NCI-H1105 treated with DMSO at 0.1 percent for 48 hours (cell line): ENCODE measurements at places on chromosomes 5 and 9.

GRCh38 chr5:150122158-150122510 lies 33.5 kb downstream of the PDGFRB start:
- no peak for DNase-seq

DNA sequence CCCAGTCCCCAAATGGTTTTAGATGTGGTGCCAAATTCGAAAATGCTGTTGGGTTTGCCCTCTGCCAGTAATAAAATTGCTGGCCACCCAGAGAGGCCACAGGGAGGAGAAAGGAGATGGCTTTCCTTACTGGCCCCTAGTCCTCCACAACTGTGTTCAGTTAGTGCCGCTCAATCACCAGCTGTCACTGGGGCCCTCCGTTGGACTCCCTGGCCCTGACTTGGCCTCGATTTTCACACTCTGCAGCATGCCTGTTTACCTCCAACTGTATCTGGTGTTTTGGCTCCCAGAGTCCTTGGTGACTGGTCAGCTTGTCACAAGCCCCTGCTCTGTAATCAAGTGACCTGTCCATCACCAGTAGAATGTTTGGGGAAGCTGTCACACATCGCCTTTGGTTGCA lies 97.8 kb downstream of the PAPPA start:
- no peak for DNase-seq

DNA sequence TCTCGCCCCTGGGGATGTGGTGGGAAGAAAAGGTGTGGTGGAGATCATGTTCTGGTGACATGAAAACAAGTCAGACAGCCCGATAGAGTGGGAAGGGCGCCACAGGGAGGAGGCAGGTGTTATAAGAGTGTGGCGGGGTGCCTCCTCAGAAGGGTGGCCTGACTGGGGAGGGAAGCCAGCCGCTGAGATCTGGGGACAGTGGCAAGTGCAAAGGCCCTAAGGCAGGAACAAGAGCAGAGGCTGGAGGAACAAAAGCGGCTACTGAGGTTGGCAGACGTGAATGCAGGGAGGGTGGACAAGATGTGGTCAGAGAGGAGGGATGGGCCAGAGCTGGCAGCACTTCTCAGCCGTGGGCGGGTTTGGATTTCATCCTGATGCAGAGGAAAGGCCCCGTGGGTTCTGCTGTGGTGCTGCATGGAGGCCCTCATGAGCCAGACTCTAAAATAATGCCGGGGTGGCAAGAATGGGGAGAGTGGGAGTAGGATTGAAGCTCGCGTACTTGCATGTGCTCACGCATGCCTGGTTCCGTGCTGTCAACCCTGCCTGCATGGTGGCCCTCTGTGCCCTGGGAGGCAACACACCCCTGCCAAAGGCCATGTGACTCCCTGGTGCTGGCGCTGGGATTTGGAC lies 89.2 kb downstream of the MVB12B start:
- no peak for DNase-seq

DNA sequence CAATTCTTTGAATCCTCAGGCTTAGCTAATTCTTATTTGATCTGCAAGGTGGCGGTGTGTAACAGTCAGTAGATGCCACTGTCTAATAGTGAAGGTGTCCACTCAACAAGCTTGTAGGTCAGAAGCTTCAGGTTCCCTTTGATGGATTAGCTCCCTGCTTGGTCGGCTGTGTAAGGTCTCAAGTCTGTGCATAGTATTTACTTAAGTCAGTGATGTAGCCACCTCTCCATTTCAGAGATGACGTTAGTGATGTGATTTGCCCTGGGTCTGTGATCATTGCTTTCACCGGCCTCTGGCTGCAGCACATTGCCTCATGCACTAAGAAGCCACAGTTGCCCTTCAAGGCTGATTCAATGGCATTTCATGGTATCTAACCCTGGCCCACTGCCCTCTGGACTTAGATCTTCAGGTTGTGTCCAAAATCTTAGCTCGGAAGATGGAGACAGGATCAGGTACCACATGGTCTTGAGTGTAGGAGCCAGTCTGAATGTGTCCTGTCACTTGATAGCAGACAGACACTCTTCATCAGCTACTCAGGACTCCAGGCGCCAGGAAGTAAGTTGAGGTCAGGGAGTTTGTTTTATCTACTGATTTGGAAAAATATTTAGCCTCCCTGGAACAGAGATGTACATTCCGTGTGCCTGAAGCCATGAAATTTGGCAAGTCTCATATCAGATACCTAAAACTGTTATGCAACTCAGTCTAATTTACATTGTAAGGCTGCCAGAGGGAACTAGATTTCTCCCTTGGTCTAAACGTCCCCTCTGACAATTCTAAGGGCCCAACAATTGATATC lies 42.9 kb downstream of the SUB1 start:
- no peak for DNase-seq

DNA sequence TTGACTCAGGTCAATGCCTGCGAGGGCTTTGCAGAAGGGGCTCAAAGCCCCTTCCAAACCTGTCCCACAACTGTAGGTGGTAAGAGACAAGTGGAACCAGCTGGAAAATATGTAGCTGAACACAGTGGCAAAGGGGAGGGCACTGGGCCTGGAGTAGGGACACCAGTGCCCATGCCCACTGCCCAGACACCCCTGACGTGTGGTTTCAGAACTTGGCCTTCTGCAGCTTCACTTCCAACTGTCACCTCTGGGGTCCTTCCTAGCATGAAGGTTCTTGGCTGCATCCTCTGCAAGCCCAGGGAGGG lies 233.1 kb upstream of the IRX1 start:
- no peak for DNase-seq

DNA sequence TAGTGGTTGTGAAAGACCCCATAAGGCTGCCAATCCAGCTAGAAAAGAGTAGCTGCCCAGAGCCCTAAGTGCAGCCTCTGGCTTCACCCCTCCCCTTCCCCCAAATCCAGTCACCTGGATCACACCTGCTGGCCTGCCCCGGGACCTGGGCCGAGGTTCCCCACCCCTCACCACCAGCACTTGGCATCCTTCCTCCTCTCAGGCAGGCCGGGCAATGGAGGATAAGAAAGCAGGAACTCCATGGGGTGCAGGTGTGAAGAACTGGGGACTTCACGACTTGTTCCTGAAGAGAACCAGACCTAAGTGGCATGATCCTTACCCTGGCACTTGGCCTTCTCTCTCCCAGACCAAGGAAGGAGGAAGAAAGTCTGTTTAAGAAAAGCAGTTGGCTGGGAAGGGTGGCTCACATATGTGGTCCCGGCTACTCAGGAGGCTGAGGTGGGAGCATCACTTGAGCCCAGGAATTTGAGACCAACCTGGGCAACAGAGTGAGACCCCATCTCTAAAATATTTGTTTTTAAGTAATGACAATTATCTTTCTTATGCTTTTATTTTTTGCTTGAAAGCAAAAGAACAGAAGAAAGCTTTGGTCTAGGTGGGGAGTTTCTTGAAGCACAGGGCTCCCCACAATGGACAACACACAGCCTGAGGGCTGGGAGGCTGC lies 131.1 kb downstream of the PAX5 start:
- no peak for DNase-seq

GRCh38 chr5:56664025-56664424 lies 151.3 kb upstream of the MAP3K1 start:
- no peak for DNase-seq

DNA sequence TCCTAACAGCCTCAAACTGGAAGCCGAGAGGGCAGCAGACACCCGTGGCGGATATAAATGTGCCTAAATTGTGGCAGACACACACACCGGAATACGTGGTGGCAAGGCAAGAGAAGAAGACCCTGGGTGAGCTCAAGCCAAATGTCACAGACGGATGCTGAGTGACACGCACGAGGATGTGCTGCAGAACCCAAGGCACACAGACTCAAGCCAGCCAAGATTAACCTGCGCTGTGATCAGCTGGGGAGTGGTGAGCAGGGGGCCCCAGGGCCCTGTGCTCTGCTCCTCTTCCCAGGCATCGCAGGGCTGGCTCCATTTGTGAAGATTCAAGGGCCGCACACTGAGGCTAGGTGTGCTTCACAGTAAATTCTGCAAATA lies 16.4 kb downstream of the SEMA4D start:
- DNase-seq, result no peak
